ENCODE measurements at places on chromosomes 2 and 18. TPM values are rescaled to one million over a fixed set of nuclear protein-coding genes. Genes with fewer than 3 reads are reported as not detected.

The PTPRN gene
- not detected for total RNA-seq

The LOXL3 gene
- total RNA-seq, result 7.3 TPM

The IL1R2 gene
- 26.0 TPM for total RNA-seq

The MTX2 gene
- 18.4 TPM for total RNA-seq

The CHRNG gene
- total RNA-seq, result not detected

The LIMS1 gene
- total RNA-seq, result 104 TPM

The OST4 gene
- total RNA-seq, result 253 TPM

The TMEM247 gene
- total RNA-seq, result not detected

The ABCG8 gene
- not detected for total RNA-seq

The HOXD4 gene
- 6.2 TPM for total RNA-seq

The FSIP2 gene
- total RNA-seq, result 0.85 TPM

The NCKAP5 gene
- total RNA-seq, result 1.5 TPM

The VIT gene
- total RNA-seq, result 48.2 TPM

The DHRS9 gene
- total RNA-seq, result 4.3 TPM

The TMEM87B gene
- 25.9 TPM for total RNA-seq

The GPR45 gene
- total RNA-seq, result not detected

The RSAD2 gene
- 22.4 TPM for total RNA-seq

The EFR3B gene
- 2.0 TPM for total RNA-seq

The CXCR1 gene
- total RNA-seq, result not detected

Data from subcutaneous adipose tissue (tissue), 4 donors.